ENCODE measurements at places on chromosomes 1 and 21.

DNA sequence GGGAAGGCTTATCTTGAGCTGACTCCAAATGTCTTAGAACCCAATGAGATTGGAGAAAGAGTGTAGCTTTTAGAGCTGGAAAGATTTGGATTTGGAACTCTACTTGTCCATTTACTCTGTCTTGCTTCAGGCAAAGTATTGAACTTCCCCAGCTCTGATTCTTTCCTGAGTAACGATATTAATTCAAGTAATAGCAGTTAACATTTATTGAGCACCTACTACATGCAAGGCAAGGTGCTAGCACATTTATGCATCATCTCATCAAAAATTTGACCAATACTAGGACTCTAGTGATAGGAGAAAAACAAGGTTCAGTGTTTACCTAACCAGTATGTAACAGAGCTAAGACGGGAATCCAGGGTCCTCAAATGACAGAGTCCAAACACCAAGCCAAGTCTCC is 2.5 kb upstream of the LRRN2 start:
- no peak for DNase-seq

- DNase-seq = no peak
Measured at GRCh38 chr1:110210604-110211495, 736 bp downstream of the KCNC4 start.

DNA sequence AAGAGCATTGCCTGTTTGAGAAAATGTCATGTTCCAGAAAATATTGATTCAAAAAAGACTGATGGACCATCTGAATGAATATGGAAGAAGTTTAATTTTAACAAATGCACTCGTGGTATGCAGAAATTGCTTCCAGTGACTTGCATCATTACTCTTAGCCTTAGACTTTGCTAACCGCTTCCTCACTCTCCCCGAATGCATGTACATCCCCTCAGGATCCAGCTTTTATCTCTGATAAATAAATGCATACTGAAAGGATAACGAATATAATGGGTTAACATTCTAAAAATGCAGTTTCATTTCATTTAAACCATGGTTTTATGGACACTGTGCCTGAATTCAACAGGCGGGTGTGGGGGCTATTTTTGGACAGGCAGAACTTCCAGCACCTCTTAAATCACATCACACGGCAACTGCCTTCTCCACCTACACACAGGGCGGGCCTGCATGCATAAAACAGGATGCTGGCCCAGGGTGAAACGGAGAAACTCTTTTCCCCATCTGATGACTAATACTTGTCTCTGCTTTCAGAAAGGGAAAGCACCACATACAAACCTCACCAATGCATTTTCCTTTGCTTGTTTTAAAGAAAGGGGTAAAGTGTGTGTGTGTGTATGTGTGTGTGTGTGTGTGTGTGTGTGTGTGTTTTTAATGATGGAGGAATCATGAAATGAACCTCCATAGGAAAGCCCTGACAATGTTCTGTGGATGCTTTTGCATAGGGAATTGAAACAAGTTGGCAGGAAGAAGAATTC is 48.7 kb downstream of the SPAG17 start:
- no peak for DNase-seq

- DNase-seq = no peak
Measured at GRCh38 chr1:26854906-26855305, 8.0 kb upstream of the SFN start.

- DNase-seq = no peak
Measured at GRCh38 chr1:156480411-156481192, 20.0 kb downstream of the MEF2D start.

DNA sequence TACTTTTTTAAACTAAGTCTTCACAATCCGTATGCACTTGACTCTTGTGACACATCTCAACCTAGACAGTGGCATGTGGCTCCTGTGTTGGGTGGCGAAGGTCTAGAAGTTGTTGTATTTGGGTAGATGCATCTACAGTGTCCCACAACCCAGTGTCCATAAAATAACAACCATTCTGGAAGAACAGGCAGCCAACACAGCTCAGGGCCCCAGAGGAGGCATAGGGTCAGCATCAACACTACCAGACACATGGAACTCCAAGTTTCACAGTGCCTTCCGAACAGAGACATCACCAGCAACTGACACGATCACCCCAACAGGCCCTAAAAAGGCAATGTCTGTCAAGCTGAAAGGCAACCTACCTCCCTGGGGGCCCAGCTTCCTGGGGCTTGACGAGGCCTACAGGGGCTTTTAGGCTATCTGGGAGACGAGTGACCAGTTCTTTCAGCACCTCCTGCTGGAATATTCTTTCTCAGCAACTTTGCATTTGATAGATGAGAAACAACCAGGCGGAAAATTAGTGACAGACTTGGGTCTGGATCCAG is 5.6 kb downstream of the SH3BP5L start:
- no peak for DNase-seq

DNA sequence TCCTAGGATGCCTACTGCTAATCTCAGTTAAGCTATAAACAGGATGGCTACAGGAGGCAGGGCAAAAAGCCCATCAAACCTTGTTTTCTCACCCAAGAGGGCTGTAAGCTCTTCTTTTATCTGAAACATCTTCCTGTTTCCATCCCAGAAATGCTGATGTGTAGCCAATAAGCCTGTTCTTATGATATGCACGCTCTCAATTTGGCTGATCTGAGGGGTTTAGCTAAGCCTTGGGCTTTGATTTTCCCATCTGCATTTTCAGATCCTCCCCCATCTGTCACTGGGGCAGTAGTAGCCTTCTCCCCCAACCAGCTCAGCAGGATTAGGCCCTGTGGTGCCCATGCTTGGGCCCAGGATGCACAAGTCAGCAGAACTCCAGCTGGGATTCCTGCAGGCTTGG is 105.0 kb downstream of the BRINP2 start:
- no peak for DNase-seq

DNA sequence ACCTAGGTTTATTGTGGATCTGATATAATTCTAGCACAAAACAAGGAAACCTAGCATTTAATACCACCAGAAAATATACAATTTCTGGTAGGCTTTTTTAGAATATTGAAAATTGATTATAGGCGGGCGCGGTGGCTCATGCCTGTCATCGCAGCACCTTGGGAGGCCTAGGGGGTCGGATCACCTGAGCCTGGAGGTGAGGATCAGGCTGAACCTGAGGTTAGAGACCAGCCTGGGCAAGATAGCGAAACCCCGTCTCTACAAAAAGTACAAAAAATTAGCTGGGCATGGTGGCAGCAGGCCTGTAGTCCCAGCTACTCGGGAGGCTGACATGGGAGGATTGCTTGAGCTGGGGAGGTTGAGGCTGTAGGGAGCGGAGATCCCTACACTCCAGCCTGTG is 948 bp upstream of the COP1 start:
- DNase-seq = no peak

DNA sequence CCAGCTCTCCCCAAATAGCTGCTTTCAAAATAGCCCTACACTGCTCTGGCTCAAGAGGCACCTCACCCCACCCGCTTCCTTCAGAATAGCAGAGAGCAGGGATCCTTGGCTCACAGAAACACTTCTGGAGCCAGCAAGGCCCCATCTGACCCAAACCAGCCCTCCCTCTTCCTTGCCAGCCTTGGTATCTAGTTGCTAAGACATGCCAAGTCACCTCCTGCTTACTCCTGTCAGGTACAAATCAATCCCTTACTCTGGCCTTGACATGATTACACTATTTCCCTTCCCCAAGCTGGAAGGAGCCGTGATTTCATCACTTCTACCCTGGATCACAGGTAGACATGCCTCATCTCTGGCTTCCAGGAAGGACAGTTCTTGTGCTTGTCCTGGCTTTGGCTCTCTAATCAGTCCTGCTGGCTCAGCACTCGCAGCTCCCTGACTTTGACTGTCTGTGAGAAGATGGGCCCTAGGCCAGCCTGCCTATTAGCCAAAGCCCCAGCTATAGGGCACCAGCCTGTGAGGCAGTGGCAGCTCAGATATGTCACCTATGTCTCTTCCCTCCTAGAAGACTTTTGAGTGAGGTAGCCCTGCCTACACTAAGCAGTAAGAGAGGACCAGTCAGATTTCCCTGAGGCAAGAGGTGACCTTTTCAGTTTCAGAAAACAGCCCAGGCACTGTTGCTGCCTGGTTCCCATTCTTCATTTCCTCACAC is 8.9 kb upstream of the MUTYH start:
- DNase-seq = no peak

- no peak for DNase-seq
Measured at GRCh38 chr1:143661418-143662101, 310.2 kb downstream of the FAM72C start.

GRCh38 chr1:119882132-119883049 is 13.9 kb downstream of the ADAM30 start:
- no peak for DNase-seq

DNA sequence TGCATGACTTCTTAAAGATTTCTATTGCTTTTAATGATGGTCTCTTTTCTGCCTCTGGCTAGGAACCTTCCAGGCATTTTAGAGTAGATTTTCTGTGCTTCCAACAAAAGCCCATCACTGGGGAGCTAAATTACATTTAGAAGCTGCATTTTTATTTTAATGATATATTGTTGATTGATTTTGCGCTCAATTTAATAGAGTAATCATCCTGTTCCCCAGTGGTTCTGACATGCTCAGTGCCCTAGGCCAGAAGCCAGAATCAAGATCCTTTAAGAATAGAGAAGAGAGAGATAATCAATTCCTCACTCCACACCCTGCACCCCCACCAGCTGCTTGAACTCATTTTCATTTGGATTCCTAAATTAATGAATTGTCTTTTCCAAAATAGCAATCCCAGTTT is 97.8 kb downstream of the PCP4 start:
- DNase-seq = no peak

GRCh38 chr1:66927528-66927927 is 2.7 kb downstream of the MIER1 start:
- no peak for DNase-seq

DNA sequence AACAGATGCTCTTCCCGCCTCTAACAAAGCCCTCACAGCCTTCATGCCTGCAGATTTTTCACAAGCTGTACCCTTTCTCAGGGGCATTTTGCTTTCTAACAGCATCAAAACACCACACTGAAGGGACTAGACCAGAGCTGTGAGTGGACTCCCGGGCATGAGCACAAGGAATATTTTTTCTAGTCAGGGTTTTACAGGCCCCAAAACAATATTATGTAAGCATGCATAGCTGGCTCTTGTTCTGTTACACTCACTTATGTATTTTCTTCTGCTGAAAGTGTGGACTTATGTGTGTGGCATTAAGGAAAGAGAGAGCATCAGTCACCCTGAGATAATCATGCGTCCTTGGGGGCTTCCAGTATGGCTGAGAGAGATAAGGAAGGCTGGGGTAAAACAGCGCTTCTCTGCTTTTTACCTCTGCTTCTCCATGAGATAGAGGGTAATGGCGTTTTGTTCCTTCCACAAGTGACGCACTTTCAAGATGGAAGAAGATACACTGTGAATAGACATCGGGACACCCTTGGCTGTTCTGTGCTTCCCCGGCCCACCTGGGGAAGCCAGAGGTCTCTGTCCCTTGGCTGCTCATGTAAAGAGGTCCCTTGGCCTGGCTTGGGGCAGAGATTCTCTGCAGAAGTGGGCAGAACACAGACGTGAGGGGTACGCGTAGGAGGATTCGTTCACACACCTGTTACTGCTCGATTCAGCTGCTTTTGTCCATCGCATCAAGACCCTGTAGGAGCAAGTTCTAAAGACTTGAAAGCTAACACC is 266.7 kb upstream of the RAB4A start:
- no peak for DNase-seq

- no peak for DNase-seq
Measured at GRCh38 chr1:107000902-107001301, 55.6 kb upstream of the PRMT6 start.

GRCh38 chr1:155324717-155325602 is 4.3 kb downstream of the RUSC1 start:
- DNase-seq = peak; percentile 70

- no peak for DNase-seq
Measured at GRCh38 chr1:2791027-2791760, 10.3 kb downstream of the TTC34 start.

DNA sequence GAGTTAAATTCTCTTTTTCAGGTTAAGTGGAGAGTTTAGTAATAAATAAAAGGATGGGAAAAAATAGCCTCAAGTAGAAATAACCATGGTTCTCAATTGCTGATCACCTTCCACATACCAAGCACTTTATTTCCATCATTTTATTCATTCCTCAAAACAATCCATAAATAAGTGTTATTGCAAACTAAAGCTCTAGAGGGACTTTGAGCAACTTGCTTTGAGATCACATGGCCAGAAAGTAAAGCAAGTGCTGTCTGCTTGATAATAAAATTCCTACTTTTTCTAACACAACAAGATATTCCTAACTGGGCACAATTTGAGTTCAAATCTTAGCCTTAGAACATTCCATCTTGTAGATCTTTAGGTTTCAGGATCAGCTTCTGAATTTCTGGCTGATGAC is 97.1 kb upstream of the C1orf87 start:
- DNase-seq = no peak

GRCh38 chr1:207304710-207305488 is 16.6 kb upstream of the CD55 start:
- DNase-seq = no peak

GRCh38 chr1:172969611-172970010 is 81.1 kb downstream of the TNFSF18 start:
- DNase-seq = no peak

DNA sequence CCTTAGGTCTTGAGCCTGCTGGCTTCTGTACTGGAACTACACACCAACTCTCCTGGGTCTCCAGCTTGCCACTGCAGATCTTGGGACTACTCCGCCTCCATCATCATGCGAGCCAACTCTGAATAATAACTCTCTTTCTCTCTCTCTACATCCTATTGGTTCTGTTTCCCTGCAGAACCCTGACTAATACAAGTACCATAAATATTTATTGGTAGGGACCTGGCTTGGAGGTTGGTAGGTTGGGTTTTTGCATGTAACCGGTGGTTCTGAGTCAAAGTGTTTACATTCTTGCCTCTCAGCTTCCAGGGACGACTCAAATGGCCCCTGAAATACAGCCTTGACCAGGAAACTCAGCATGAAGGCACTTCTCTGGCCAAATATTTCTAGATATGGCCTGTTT is 110.4 kb downstream of the KCND3 start:
- no peak for DNase-seq

DNA sequence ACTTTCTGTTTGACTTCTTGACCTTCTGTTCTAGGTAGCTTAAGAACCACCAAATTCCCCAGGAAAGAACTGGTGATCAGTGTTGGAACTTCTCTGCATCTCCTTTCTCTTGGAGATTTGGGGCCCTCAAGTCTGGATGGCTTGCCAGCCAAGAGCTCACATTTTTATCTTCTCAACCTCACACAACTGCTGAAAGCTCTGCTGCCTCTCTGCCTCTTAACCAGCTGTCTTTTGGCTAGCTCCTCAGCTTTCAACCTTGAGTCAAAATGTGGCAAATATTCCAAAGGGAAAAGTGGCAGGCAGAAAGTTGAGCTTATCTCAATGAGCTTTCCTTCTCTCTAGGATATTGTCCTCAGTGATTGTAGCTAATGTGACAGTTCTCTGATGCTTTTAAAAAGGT is 89.2 kb upstream of the CCDC190 start:
- DNase-seq = no peak

DNA sequence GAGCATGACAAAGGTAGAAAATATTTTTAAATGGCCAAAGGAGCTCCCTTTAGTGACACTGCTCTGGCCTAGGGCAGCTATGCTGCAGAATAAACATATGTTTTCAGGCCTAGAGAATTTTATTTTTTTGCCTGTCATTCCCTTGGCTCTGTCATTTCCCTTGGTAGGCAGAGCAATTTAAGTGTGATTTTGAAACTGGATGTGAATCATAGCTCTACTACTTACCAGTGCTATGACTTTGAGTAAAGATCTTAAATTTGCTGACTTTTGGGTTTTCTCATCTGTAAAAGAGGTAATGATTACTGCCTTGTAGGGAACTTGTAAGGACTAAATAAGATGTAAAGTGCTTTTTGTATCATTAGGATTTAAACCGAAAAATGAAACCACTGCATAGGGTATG is 189.0 kb upstream of the ZRANB2 start:
- no peak for DNase-seq
